ENCODE measurements at places on chromosomes 5 and 9. TPM values are rescaled to one million over a fixed set of nuclear protein-coding genes. Genes with fewer than 3 reads are reported as not detected.

DNA sequence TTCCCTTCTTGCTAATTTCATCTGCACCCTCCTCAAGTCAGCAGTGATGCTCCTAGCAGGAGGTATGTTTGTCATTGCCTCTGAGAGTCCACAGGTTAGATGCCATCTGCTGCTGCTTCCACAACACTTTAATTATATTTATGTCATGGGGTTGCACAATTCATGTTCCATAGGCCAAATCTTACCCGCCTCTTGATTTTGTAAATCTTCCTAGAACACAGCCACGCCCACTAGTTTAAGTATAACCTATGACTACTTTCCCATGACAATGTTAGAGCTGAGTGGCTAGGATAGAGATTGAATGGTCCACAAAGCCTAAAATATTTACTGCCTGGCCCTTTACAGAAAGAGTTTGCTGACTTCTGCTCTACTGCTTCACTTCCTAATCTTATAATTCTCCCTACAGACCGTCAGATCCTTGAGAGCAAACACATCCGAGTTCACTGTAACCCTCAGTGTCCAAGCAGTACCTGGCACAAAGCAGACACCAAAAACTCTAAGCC, 21.1 kb downstream of the LIFR start:
- no peak for DNase-seq

Gene TNFAIP8
- total RNA-seq: 3.9 TPM

GRCh38 chr9:15433661-15434060, 11.0 kb downstream of the SNAPC3 start:
- DNase-seq: no peak

- DNase-seq: no peak
These were observed 10.7 kb upstream of the SEC16A start for GRCh38 chr9:136493567-136493971.

GRCh38 chr5:50759526-50760270, 93.3 kb downstream of the PARP8 start:
- DNase-seq: no peak

Gene LECT2
- not detected for total RNA-seq

GRCh38 chr5:90558344-90559192, at the start of gene ADGRV1:
Gene ADGRV1, plus strand, starts transcription at chr5:90558797. Its CDS starts 99 bp downstream, at chr5:90558896.
- peak; percentile 23 for DNase-seq

- DNase-seq: no peak
These were observed 3.0 kb upstream of the ENTPD2 start for GRCh38 chr9:137056739-137057415.

Gene WDR31
- total RNA-seq: 4.7 TPM

Gene CCDC152
- 1.8 TPM for total RNA-seq

Gene IL4
- not detected for total RNA-seq

DNA sequence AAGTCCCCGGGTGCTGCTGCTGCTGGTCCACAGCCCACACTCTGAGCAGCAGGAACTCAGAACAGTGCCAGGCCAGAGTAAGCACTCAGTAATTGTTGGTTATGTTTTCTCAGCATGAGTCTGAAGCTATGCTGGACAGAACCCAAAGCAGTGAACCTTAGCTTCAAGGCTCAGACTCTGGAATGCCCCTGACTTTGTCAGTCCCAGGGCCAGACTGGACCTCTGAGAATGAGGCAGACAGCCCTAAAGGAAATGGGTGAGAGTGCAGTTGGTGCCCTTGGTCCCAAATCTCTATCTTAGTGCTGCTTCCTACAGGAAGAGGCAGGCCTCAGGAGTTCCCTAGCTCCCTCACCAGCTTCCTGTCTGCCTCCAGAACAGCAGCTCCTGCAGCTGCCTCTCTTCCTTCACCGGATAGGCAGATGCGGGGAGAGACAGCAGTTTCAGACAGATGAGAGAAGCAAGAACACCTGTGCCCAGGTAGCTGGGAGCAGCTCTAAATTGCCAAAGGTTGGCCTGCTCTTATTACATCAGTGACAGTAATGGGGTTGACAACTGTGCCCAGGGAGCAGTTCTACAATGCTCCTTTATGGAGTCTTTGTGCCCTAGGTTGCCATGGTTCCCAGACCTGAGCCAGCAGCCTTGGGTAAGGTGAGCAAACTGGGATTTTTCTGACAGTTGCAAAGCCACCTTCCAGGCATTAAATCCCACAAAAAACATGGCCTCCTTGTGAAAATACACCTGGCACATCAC, 82.2 kb upstream of the CXCL14 start:
- DNase-seq: no peak

Gene ABLIM3
- total RNA-seq: 9.3 TPM

- no peak for DNase-seq
These were observed 22.2 kb upstream of the CMBL start for GRCh38 chr5:10329820-10330481.
